ENCODE measurements at places on chromosomes 7 and 10.

GRCh38 chr10:59290448-59290847 lies 71.9 kb downstream of the FAM13C start:
- DNase-seq, result no peak

GRCh38 chr10:97861097-97861750 lies 11.6 kb downstream of the GOLGA7B start:
- DNase-seq, result peak; percentile 51

GRCh38 chr7:159061674-159062212 lies 82.9 kb downstream of the VIPR2 start:
- DNase-seq, result no peak

- DNase-seq, result no peak
Measured at GRCh38 chr10:125107965-125108580, 52.3 kb downstream of the CTBP2 start.

- DNase-seq, result peak; percentile 59
Measured at GRCh38 chr10:43197834-43198681, 59.8 kb downstream of the CSGALNACT2 start.

DNA sequence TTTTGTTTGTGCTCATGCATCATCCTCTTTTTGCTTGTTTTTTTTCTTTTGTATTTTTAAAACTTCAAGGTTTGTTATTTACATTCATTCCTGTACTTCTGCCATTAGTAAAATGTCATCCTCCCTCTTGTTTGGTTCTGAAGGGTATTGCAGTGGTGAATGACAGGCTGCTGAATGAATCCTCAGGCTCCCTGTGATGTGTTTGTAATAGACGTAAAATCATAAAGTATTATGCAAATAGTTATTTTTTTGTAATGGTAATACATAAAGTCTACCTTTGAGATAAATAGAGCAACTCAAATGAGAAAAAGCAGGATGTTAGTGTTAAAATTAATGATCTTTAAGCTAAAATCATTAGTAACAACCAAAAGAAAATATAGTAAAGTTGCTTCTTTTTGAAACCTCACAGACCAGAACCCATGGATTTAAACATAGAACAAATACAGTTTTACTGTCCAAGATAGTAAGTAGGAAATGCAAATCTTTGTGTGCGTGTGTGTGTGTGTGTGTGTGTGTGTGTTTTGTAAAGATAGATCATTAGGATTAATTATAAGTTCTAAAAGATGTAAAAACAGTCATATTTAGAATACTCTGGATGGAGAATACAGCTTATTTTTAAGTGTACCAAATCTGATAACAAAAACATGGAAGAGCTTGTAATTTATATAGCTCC lies 4.5 kb downstream of the GLCCI1 start:
- DNase-seq, result no peak

GRCh38 chr7:13770305-13770704 lies 219.2 kb downstream of the ETV1 start:
- no peak for DNase-seq

All from hepatic stellate cell (primary cell).